ENCODE measurements at places on chromosomes 4 and X.
A peak's percentile ranks its signal among the peaks of the same experiment; 100 is the strongest.

DNA sequence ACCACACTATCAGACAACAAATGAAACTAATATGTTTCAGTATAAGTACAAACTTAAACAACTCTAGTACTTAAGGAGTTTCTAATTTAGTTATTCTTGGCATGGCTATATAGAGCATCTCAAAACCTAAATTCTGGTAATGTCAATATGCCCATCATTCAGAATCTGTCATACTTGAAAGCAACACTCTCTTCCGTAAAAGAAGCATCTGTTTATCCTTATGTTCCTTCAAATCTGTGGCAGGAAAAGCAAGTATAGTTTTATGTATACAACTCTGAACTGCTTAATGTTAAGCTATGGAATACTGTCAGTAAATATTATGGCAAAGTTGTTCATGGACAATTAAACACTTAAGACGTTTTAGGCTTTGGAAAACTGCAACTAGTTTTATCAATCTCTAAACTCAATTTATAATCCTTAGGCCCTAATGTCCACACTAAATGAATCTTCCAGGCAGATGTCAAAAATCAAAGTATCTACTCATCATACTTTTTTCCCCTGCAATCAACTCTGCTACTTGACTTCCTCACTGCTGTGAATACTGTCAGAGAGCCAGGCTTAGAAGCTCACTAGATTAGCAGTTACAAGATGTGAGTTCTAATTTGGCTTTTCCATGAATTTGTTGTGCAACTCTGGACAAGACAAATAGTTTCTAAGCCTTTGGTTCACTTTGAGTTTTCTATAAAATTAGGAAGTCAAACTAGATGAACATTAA is 109.4 kb downstream of the SCLT1 start:
- no peak for DNase-seq

DNA sequence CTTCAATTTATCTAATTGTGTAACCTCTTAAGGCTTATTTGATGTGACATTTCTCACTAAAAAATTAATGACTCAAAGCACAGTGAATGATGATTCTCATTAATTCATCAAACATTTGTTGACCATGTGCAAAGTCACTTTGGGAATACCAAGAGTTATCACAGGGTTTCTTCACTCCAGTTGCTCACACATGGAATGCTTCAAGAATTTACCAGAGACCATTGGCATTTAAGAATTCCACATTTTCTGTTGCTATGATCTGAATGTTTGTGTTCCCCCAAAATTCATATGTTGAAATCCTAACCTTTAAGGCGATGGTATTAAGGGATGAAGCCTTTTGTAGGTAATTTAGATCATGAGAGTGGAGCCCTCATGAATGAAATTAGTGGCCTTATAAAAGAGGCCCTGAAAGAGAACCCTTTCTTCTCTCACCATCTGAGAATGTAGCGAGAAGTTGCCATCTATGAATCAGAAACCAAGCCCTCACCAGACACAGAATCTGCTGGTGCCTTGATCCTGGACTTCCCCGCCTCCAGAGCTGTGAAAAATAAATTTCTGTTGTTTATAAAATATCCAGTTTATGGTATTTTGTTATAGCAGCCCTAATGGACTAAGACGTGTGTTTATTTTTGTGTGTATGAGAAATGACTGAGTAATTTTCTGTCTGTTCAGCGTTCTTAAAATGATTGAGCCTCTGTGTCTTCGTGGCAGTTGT is 16.4 kb upstream of the SRPX start:
- DNase-seq: no peak

GRCh38 chrX:69429339-69430015 is 74.6 kb upstream of the NALF2 start:
- DNase-seq: no peak

DNA sequence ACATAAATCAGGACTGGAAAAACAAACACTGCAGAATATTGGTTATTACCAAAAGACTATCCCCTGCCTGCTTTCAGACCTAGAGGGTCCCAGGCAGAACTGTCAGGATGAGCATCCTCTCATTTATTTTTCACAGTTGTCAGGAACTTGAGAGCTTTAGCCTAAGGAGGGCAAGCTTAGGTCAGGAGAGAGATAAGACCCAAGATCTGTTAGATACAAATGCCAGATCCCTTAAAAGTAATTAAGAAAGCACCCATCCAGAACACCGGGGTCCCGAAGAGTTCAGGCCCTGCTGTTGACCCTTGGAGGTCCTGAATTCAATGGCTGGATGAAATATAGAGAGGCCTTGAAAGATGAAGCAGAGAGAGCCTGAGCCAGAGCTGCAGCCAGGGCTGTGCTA is 5.9 kb upstream of the MAGEB3 start:
- no peak for DNase-seq

GRCh38 chr4:67983333-67983732 is 20.0 kb upstream of the TMPRSS11A start:
- no peak for DNase-seq

DNA sequence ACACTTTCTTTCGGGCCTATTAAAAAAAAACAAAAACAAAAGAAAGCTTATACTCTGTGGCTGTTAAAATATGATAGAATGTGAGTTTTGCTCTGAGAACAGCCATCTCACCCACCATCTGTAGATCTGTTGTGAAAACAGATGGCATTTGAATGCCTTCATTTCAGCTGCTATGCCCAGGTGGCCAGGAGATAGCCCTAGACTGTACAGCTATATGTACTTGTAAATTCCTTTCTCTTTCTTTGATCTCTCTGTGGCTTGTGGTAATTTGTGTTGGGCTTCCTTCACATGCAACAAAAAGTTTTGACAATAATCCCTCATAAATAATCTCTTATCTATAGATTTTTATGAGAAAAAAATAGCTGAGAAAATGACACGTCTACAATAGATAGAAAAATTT is 38.1 kb downstream of the PNPLA4 start:
- no peak for DNase-seq

- no peak for DNase-seq
Observed at GRCh38 chrX:11530621-11531020, 135.1 kb downstream of the ARHGAP6 start.

DNA sequence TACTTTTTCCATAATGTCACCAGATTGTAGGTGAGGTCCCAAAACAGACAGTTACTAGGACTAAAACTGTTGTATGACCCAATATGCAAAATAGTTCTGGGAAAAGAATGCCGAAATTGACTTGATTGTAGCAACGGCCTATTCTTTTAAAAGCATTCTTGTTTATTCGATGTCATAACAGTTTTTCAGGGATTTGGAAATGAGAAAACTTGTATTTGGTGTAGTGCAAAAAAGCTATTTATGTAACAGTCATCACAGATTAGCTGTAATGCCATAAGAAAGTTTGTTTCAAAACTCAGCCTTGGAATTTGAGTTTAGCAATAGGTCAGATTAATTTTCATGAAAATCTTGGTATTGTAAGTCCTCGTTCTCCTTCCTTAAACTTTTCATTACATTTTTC is 69.2 kb upstream of the DIAPH2 start:
- DNase-seq: no peak

DNA sequence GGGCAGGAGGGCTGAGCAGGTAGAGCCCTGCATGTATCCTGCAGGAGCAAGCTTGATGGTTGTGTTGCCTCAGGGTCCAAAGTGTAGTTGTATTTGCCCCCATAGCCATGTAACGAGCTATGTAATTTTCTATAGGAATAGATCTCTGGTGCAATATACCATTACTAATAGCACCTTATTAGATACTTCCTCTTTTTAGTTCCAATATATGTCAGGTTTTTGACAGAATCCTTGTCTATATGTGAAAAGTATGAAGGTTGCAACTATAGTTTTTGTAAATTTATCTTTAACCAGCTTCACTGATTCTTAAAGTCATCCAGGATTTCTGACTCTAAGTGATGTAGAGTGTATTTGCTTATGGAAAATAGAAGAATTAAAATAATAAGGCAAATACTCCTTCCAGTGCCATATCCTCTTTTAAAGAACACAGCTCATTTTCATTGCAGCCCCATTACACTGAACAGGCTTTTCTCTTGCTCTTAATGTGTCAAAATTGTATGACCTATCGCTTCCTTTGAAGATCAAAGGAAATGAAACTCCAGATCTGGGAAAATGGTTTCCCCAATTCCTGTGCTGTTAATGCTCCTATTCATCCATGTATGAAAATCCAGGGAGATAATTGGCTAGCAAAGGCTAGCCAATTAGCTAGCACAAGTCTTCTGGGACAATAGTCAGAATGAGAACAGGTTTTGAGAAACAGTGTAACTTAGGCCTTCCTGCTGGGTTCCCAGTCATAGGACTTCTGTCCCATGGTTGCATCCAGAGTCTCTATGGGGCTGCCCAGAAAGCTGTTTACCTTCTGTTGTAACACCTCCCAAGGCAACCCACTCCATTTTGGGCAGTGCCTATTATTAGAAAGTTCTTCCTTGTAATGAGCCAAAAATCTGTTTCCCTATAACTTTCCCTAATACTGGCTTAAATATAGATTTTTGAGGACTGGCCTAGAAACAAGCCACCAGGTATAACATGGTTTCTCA is 90.6 kb downstream of the TSPAN7 start:
- DNase-seq: no peak

GRCh38 chr4:103012060-103012459 is 7.4 kb downstream of the SLC9B1 start:
- DNase-seq: no peak

DNA sequence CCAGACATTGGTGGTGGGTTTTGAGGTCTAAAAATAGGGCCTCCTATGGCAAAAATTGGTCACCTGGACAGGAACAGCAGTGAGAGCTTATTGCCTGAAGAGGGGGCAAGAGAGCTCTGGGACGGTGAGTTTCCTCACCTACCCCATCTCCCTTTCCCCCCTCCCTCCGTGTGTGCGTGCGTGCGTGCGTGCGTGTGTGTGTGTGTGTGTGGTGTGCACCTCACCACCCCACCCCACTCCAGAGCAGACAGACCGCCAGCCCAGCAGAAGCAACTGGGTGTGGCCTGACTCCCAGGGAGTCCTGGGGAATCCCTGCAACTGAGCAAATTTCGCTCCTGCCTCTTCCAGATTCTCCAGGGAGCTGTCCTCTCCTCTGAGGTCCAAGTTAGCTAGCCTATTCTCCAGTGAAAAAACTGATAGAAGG is 44.7 kb downstream of the PRPS1 start:
- peak; percentile 90 for DNase-seq

DNA sequence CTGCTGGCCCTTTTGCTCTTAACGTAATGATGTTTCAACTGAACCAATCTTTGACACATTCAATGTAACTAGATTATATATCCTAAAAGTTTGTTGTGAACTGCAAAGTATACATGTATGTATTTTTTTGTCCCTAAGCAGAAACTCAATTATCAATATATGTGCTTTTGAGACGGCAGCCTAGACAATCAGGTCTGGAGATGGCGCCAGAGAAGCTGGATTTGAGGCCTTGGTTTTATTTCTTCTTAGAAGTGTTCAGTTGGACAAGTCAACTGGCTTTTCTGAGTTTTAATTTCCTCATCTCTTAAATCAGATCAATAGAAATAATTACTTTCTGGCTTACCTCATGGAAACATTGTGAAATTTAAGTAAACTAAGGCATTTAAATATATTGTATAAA is 62.5 kb downstream of the DCAF8L1 start:
- DNase-seq: no peak

GRCh38 chrX:153608806-153609205 is 9.9 kb upstream of the CCNQ start:
- no peak for DNase-seq

GRCh38 chr4:113468165-113469022 is 293.1 kb downstream of the CAMK2D start:
- no peak for DNase-seq

DNA sequence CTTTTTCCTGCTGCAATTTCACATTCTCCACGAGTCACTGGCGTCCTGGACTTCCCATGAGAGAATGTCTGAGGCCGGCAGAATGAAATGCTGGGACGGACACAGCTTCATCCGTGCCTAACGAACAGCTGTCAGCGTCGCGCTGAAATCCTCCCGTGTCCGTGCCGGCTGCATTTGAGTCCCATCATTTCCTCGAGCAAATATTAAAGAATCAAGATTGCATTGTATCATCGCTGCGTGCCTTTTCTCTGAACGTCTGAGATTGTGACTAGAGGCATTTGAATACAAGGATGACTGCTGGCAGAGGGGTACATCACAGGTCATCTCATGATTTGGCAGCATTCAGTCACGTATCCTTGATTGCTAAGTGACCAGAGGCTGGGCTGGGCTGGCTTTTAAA is 279.9 kb downstream of the ASMT start:
- DNase-seq: no peak

GRCh38 chr4:4578981-4579380 is 37.1 kb upstream of the STX18 start:
- no peak for DNase-seq

DNA sequence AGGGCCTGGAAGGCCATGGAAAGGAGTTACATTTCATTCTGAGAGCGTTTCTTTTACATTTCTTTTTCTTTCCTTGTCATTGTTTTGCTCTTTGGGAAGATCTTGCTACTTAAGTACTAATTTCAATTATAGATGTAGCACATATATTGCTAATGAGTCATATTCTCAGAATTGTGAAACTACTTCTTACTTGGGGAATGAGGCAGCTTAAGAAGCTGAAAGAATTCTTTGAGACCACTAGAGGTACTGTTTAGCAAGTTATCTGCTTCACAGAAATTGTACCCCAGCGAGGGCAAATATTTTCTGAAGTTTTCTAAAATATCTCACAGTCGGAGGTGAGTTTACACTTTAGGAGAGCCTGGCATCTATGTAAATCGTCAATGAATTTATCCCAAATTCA is 100.6 kb downstream of the AFF2 start:
- DNase-seq: no peak

DNA sequence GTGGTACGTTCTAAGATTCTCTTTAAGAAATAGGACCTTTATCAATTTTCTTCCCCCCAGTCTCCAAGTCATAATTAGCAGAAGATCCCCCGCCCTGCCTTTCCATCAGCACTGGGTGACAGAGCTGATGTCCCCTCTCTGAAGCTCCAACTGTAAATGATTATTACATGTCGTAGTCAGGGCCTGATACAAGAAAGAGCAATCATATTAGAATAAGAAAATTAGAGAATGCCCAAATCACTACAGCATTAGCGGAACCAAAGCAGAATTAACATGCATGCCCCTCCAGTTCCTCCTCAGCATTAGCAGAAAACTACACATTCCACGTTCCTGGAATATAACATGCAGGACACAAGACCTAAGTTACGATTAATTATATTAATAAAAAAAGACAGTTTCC is 717 bp downstream of the GPM6B start:
- DNase-seq: no peak

- no peak for DNase-seq
Observed at GRCh38 chr4:23355258-23355657, 534.6 kb downstream of the PPARGC1A start.

- DNase-seq: no peak
Observed at GRCh38 chr4:162164906-162165510, 1.2 kb upstream of the FSTL5 start.

DNA sequence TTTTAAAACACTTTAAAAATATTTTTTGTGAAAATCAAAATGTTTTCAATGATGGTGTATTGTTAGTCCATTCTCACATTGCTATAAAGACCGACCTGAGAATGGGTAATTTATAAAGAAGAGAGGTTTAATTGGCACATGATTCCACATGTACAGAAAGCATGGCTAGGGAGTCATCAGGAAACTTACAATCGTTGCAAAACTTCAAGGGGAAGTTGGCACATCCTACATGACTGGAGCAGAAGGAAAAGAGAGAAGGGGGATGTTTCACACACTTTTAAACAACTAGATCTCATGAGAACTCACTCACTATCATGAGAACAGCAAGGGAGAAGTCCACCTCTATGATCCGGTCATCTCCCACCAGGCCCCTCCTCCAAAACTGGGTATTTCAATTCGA is 110.7 kb downstream of the TMEM47 start:
- DNase-seq: no peak
